ENCODE measurements at places on chromosomes 2 and 18.

DNA sequence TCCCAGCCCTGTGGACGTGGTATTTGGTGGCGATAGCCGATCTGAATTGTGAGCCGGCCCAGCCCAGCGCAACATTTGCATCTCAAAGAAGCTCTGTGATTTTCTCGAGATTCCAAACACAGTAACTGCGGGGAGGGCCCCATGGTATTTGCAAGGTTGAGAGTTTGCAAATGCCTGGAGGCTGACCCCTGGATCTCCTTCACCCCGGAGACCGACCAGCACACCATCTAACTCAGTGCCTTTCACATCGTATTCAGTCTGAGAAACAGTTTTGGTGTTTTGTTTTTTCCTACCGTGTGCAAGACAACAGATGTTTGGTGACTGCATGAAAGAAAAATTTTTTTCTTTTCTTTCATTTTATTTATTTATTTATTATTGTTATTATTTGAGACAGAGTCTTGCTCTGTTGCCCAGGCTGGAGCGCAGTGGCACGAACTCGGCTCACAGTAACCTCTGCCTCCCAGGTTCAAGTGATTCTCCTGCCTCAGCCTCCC lies 40.3 kb downstream of the MYCN start:
- DNase-seq: no peak

DNA sequence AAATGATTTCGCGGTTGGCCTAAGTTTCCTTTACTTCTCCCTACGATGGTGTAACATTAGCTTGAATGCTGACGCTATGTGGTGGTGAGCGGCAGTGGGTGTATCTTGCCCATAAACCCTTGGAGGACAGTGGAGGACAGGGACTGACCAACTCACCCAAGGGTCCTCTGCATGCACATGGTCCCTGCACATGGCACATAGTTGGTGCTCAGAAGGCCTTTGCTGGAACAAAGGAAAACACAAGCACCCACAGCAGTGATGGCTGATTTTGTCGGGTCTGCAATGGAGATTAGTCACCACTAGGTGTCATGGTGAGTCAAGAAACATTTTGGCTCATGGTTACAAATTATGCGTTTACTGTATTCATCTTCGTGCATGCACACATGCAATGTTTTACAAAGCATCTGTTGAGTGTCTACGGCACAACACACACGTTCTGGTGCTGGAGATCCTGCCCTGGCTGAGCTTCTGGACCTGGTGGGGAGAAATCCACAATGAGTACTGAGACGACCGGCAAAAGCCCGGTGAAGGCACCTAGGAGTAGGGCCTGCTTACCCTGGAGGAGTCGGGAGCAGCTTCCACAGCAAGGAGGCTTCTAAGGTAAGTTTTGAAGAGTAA lies 44.0 kb downstream of the PDCL3 start:
- DNase-seq: peak; percentile 46

- peak; percentile 29 for DNase-seq
These were observed 127.6 kb upstream of the TWIST2 start for GRCh38 chr2:238720232-238720672.

DNA sequence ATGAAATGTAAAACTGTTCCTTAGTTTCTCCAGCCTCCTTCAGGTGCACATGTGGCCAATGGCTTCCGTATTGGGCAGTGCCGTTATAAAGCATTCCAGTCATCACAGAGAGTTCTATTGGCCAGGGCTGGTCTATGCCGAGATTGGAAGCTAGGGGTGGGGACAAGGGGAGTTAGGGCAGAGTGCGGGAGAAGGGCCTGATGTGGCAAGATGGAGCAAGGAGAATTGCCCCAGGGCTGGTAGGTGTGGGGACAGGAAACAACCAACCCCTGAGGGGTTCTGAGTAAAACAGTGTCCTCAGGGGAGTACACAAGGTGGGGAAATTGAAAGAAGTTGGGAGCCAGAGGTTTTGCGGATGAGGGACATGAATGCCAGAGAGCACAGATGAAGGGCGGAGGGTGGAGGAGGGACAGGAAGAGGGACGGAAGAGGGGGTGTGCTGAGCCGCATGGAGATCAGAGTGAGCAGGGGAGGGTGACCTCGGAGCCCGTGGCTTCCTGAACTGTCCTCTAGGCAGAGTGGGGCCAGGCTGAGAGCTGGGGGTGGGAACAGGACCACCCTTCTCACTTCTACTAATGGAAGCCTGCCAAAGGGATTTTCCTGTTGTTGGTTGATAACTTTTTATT lies 9.1 kb upstream of the ATP6V1C2 start:
- DNase-seq: no peak

DNA sequence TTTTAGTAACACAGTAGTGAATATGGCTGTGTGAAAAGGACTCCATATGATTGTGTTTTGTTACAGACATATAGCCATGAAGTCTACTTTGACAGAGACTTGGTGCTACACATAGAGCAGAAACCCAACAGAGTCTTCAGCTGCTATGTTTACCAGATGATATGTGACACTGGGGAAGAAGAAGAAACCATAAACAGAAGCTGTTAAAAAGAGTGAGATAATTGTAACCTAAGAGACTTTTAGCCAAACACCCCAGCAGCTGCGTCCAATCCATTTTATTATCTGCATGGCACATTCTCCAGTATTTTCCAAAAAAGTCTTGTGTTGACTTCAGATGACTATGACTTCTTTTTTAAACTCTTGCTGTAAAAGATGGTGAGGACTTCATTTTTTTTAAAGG lies 41.4 kb upstream of the CYBRD1 start:
- DNase-seq: no peak

- no peak for DNase-seq
These were observed 799 bp downstream of the SYT4 start for GRCh38 chr18:43276491-43276890.

DNA sequence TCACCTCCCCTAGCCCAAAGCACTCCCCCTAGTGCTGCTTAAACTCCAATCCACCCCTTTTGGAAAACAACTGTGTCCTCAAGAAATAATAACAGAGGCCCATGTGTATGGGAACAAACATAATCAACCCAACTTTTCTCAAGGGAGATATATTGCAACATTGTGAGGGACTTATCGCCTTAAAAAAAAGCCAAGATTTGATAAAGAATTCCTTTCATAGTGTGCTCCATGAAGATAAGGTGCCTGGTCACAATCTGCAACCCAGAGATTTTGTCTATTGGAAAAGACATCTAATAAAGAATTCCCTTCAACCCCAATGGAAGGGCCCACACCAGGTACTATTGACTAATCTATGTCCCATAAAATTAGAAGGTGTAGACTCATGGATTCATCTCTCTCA lies 4.5 kb upstream of the RBFA start:
- DNase-seq: no peak

GRCh38 chr2:9593925-9594324 lies 36.9 kb downstream of the YWHAQ start:
- no peak for DNase-seq
